Adrenal gland (tissue), 19 donors: ENCODE measurements at places on chromosomes 16 and 17. TPM values are rescaled to one million over a fixed set of nuclear protein-coding genes. Genes with fewer than 3 reads are reported as not detected.

The BCO1 gene
- total RNA-seq, result not detected

The ITFG1 gene
- 107 TPM for total RNA-seq

The PVALEF gene
- not detected for total RNA-seq

The G6PC1 gene
- total RNA-seq, result not detected

The IKZF3 gene
- 0.06 TPM for total RNA-seq

GRCh38 chr17:42676424-42677011 is at the start of gene PLEKHH3:
TSS of gene PLEKHH3 (minus strand) at chr17:42676994. CDS start at chr17:42676563, 431 bp downstream.
- H3K36me3 ChIP-seq, result no peaks in the 10 kb centered on the region
- peak within 1 kb of the TSS; percentile 96 for H3K27ac ChIP-seq
- H3K4me1 ChIP-seq, result peaks cover 45% of the 10 kb centered on the region
- H3K27me3 ChIP-seq, result no peaks in the 10 kb centered on the region

DNA sequence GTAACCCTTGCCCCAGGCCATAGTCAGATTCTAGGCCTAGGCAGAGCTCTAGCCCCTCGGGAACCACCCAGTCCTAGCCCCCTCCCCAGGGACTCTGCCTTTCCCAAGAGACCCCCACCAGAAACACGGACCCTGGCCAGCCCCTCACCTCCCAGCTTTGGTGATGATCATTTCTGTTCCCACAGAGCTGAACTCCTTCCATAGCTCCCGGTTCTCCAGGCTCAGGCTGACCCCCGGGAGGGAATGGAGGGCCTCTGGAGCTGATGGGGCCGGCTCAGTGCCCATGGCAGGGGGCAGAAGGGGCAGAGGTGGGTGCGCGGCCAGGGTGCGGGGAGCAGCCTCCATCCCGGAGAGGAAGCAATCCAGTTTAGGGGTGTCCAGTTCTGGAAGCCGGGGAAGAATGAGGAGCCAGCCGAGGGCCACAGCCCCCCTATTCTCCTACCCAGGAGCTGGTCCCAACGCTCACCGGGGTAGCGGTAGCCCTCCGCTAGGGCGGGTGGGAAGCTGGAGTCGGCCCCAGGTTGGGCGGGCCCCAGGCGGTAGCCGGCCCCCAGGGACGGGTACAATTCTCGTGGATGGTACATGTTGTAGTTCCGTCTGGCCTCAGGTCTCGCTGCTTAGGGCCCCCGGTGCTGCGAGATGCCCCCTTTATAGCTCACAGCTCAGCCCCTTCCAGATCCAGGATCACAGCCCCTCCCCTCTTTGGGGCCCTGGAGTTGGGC is 953 bp downstream of the TBX6 start:
- H3K27me3 ChIP-seq, result no peaks in the 10 kb centered on the region
- no peak for DNase-seq
- H3K27ac ChIP-seq, result no peak overlapping the region
- peaks cover 17% of the 10 kb centered on the region for H3K4me1 ChIP-seq
- H3K4me3 ChIP-seq, result no peak overlapping the region
- peaks cover 15% of the 10 kb centered on the region for H3K36me3 ChIP-seq

- H3K36me3 ChIP-seq, result no peaks in the 10 kb centered on the region
- DNase-seq, result peak; percentile 70
- no peaks in the 10 kb centered on the region for H3K27me3 ChIP-seq
- no peak overlapping the region for H3K4me3 ChIP-seq
- peaks cover 53% of the 10 kb centered on the region for H3K4me1 ChIP-seq
Measured at GRCh38 chr17:78912082-78912481, 9.1 kb upstream of the CEP295NL start.

- no peaks in the 10 kb centered on the region for H3K27me3 ChIP-seq
- no peaks in the 10 kb centered on the region for H3K36me3 ChIP-seq
- DNase-seq, result peak; percentile 92
- H3K4me3 ChIP-seq, result no peak overlapping the region
- H3K27ac ChIP-seq, result peak overlapping the region; percentile 80
- peaks cover 7% of the 10 kb centered on the region for H3K4me1 ChIP-seq
Measured at GRCh38 chr16:14354561-14355351, 275.3 kb downstream of the PARN start.

DNA sequence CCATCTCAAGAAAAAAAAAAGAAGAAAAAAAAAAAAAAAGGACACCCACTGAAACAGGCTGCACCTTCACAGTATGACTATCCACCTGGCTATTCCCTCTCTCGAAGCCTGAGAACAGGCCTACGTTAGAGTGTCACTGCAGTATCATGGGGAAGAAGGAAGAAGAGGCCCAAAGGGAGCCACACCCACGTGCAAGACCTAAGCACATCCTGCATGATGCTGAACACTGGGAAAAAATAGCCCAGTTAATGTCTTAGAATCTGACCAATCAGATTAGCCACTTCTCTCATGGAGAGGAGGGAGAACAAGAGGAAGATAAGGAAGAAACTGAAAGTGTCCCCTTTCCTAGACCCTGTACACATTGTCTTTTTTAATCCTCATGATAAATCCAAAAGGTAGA is 19.5 kb upstream of the MED13 start:
- DNase-seq, result no peak
- H3K4me1 ChIP-seq, result no peaks in the 10 kb centered on the region
- H3K4me3 ChIP-seq, result no peak overlapping the region
- H3K27ac ChIP-seq, result no peak overlapping the region

DNA sequence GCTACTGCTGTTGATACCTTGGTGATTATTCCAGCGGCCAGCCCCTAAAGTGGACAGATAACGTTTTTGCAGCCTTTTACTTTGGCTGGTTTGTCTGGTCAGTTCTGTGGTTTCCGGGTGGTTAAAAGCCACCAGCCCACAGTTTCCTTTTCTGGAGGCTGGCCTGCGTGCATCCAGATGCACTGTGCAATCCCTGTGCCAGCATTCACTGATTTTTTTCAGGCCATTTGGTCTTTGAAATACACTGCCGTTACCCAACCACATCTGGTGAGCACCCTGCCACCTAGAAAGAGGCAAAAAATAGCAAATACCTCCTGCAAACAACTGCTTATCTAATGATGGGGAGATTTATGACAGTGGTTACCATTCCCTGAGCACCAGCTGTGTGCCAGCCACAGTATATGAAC is 797 bp downstream of the NUDT7 start:
- peak; percentile 57 for DNase-seq
- H3K4me3 ChIP-seq, result peak overlapping the region; percentile 50
- H3K4me1 ChIP-seq, result peaks cover 7% of the 10 kb centered on the region
- no peaks in the 10 kb centered on the region for H3K36me3 ChIP-seq

GRCh38 chr16:89187032-89187769 is 13.1 kb downstream of the SLC22A31 start:
- H3K27ac ChIP-seq, result no peak overlapping the region
- H3K36me3 ChIP-seq, result no peaks in the 10 kb centered on the region
- no peak overlapping the region for H3K4me3 ChIP-seq
- DNase-seq, result no peak
- H3K4me1 ChIP-seq, result peaks cover 7% of the 10 kb centered on the region

DNA sequence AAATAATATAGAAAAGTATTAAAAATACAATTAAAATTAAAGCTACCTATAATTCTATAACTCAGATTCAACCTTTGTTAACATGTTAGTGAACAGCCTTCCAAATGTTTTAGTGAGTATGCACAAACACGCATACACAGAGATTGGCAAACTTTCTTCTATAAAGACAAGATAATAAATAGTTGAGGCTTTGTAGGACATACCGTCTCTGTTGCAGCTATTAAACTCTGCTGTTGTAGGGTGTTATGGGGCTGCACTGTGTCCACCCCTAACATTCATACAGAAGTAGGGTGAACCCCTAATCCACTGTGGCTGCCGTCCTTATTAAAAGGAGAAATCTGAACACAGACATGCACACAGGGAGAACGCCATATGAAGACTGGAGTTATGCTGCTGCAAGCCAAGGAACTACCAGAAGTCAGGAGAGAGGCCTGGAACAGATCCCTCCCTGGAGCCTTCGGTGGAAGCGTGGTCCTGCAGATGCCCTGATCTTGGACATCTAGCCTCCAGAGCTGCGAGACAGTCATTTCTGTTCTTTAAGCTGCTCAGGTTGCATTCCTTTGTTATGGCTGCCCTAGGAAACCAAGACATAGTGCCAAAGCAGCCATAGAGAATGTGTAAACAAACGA is 383.2 kb downstream of the GRIN2A start:
- H3K27me3 ChIP-seq, result no peaks in the 10 kb centered on the region
- no peak for DNase-seq
- H3K36me3 ChIP-seq, result no peaks in the 10 kb centered on the region

GRCh38 chr16:75080205-75081029 is 36.2 kb downstream of the LDHD start:
- H3K36me3 ChIP-seq, result no peaks in the 10 kb centered on the region
- no peaks in the 10 kb centered on the region for H3K4me1 ChIP-seq
- no peak overlapping the region for H3K27ac ChIP-seq
- DNase-seq, result no peak

DNA sequence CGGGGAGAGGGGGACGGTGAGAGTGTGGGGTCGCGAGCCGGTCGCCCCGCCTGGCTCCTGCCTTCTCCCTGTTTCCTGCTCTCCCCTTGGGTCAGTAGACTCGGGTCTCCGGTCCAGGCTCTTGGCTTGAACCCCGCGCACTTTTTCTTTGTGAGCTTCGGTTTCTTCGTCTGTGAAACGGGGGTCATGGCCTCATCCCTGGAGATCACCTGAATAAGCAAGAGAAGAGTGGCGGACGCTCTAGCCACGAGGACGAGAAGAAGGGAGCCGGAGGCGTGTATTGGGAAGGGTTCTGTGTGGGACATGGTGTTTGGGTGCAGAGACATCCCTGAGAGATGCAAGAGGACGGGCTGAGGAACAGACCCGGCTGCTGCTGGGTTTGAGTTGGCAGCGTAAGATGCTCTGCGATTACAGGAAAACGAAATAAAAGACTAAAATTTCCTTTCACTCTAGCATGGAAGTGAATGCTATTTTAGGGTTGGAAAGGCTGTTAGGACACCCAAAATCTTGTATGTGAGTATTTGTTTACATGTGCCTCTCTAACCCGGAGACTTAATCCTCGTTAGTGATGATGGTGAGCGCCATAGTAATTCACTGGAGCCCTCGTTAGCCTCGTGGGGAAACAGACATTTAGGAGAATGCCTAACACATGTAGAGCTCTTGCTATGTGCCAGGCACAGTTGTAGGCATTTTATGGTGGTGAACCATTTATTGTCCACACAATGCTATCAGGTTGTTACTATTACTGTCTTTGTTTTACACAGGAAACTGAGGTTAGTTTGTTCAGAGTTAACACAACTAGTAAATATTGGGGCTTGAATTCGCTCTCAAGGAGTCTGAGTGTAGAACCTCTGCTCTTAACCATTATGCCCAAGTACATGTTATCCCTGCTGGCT is 646 bp downstream of the KIF22 start:
- H3K36me3 ChIP-seq, result no peaks in the 10 kb centered on the region
- no peak for DNase-seq
- peak overlapping the region; percentile 64 for H3K4me3 ChIP-seq
- peak overlapping the region; percentile 11 for H3K27ac ChIP-seq

- DNase-seq, result no peak
- peaks cover 10% of the 10 kb centered on the region for H3K27me3 ChIP-seq
- no peak overlapping the region for H3K4me3 ChIP-seq
- H3K27ac ChIP-seq, result no peak overlapping the region
- no peaks in the 10 kb centered on the region for H3K36me3 ChIP-seq
Measured at GRCh38 chr16:24141466-24141865, 114.7 kb upstream of the CACNG3 start.

GRCh38 chr17:83111516-83112282 is 32.3 kb downstream of the METRNL start:
- H3K36me3 ChIP-seq, result no peaks in the 10 kb centered on the region
- no peak overlapping the region for H3K4me3 ChIP-seq
- no peak overlapping the region for H3K27ac ChIP-seq
- DNase-seq, result no peak
- H3K27me3 ChIP-seq, result no peaks in the 10 kb centered on the region

GRCh38 chr16:30136971-30137605 is 14.1 kb upstream of the MAPK3 start:
- no peaks in the 10 kb centered on the region for H3K36me3 ChIP-seq
- no peak for DNase-seq
- no peak overlapping the region for H3K4me3 ChIP-seq

DNA sequence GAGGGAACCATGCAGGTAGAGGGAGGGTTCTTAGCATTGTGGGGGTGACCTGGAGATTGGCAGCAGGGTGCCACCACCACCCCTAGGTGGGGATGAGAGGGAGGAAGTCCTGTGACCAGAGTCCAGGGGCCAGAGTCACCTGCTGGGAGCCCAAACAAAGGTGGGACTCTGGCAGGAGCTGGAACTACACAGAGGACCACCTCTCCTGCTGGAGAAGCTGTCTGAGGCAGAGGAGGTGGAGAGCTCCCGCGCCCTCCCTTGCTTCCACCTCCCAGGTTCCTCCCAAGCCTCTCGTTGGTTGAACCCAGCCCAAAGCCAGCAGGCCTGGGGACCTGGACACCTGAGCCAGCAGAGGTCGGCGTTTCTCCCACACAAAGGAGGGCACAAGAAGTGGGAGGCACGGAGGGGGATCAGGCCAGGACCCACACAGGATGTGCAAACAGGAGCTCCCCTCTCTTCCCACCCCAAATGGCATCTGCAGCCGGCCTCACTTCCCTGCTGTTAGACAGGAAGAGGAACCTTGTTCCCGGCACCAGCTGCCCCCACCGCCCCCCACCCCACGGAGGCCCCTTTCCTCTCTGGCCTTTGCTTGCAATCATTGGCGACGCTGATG is 154.6 kb downstream of the SEC14L1 start:
- H3K27me3 ChIP-seq, result no peaks in the 10 kb centered on the region
- H3K4me1 ChIP-seq, result no peaks in the 10 kb centered on the region
- no peak overlapping the region for H3K27ac ChIP-seq
- no peak for DNase-seq
- H3K36me3 ChIP-seq, result no peaks in the 10 kb centered on the region
- no peak overlapping the region for H3K4me3 ChIP-seq

GRCh38 chr16:30137897-30138296 is 14.9 kb upstream of the MAPK3 start:
- no peaks in the 10 kb centered on the region for H3K27me3 ChIP-seq
- no peak overlapping the region for H3K4me3 ChIP-seq
- no peak for DNase-seq

- no peaks in the 10 kb centered on the region for H3K4me1 ChIP-seq
- no peak overlapping the region for H3K27ac ChIP-seq
- no peaks in the 10 kb centered on the region for H3K36me3 ChIP-seq
- H3K4me3 ChIP-seq, result no peak overlapping the region
Measured at GRCh38 chr16:79971237-79971572, 370.7 kb upstream of the MAF start.

DNA sequence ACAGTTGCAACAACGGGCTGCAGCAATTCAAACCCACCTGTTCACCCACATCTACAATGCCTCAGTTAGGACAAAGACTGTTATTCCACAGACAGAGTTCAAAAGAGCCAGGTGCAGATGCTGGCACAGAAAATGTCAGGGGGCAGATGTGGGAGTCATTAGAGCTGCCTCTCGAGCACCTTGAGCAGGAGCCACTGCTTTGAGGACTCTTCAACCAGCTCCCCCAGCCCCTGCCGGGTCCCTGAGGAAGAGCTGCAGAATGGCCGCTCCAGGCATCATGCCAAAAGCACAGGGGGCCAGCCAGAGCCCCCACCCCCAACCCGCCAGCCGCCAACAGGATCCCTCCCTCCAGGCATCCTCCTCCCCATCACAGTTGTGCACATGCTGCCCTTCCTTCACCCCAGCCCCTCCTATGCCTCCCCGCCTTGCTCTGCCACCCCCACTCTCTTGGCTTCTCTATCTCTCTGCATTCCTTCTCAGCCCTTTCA is 20.8 kb downstream of the C17orf67 start:
- no peaks in the 10 kb centered on the region for H3K27me3 ChIP-seq
- no peak overlapping the region for H3K27ac ChIP-seq
- DNase-seq, result no peak
- H3K36me3 ChIP-seq, result no peaks in the 10 kb centered on the region
- no peak overlapping the region for H3K4me3 ChIP-seq
